Activated CD8-positive, alpha-beta memory T cell treated with anti-CD3 and anti-CD28 coated beads for 1 hour (primary cell): ENCODE measurements at places on chromosomes 12 and 14.

GRCh38 chr12:77033658-77034536 lies 31.5 kb downstream of the E2F7 start:
- no peak for DNase-seq

DNA sequence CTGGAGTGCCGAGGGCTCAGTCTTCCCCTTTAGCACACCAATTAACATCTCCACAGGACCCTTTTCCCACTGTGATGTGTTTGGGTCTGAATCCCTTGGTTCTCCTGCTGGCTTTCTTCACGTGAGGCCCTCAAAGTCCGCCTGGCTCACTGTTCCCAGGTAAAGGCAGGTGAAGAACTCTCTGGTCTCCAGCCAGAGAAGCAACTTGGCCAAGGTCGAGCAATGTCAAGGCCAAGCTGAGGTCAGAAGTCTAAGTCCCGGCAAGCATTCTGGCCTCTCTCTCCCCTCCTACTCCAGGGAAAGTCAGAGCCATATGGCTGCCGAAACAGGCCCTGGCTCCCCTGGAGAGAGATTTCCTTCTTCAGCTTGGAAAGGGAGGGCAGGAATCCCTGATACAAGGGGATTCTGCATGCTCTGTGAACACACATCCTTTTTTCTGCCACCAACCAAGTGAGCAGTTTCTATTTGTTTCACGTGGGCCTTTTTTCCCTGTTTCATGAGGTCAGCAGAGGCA lies 61.4 kb upstream of the ESRRB start:
- no peak for DNase-seq

DNA sequence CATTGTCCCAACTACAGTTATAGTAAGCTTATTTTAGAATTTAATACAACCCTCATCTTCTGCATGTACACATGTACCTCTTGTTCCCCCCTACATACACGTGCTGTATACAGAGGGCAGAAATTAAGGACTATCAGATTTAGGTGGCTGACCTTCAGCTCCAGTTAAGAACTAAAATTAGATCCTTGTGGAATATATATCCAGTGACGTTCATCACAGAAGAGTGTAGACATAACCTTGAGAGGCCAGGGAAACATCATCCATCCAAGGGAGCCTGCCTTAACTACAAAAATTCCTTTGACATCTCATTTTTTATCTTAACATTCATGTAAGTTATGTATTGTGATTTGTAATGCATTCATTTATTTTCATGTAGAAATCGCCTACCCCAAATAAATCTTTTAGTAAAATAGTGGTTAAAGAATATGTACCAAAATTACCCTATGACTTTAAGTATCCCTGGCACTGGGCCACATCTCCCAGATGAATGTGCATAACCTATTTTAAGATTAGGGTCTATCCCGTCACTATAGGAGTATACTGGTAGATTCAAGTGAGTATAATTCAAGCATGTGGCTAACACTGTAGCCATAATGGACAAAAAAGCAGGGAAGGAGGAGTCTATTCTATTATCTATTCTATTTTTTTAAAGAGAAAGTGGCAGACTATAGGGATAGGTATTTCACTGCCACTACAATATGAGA lies 27.5 kb downstream of the RIC8B start:
- no peak for DNase-seq

- no peak for DNase-seq
These were observed 144.6 kb downstream of the RAD51B start for GRCh38 chr14:67963960-67964812.

GRCh38 chr14:67962215-67962644 lies 142.7 kb downstream of the RAD51B start:
- DNase-seq: no peak

GRCh38 chr14:105315941-105316576 lies 1.5 kb downstream of the PACS2 start:
- DNase-seq: no peak

DNA sequence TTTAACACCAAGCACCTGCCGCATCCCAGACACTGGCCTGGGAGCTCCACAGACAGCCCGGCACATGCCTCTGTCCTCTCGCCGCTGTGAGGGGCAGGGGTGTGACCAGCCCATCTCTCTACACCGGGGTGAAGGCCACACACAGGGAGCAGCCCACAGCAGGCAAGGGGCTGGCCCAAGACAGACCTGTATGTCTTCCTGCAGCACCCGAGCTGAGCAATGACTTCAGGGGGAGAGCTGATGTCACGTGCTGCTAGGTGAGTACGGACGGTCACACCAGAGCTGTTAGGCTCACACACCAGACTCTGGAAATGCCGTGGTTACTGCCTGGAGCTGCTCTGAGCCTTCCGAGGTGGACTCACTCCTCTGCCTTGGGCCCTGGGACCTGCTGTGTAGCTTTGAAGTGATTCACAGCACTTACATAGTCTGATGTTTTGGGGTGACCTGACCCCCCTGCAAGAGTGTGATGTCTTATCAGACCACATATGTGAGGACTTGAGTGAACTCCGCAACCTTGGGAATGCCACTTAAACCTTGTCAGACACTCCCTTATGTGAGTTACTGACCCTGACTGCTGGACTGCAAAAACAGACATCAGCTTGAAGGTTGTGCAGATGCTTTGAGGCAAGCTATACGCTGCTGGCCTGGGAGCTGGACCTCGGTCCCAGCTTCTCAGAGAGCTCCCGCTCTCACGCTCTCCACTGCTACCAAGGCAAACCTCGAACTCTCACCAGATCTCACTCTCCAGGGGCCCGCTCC lies 1.8 kb downstream of the XRCC3 start:
- DNase-seq: no peak

GRCh38 chr14:84610086-84610485 lies 919.9 kb upstream of the FLRT2 start:
- no peak for DNase-seq

DNA sequence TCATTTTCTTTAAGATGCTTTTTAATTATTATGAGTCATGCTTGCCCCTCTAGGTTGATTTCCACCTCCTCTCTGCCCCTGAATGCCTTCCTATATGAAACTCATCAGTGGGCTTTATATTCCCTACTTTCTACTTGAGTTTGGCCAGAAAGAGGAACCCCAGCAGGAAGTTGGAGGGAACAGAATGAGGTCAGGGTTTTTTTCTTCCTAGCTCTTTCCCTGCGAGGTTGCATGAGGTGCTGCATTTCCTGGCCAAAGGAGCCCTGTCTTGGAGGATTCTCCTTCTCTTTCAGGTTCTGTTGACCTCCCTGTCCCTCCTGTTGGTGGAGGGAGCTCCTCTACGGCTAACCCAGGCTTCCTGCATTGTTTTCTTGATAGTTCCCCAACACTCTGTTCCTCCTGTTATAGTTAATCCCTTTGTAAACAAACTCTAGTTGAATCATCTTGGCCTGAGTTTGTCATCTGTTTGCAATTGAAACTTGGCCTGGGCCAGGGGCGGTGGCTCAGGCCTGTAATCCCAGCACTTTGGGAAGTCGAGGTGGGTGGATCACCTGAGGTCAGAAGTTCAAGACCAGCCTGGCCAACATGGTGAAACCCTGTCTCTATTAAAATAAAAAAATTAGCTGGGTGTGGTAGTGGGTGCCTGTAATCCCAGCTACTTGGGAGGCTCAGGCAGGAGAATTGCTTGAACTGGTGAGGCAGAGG lies 15.3 kb upstream of the SPIC start:
- no peak for DNase-seq

GRCh38 chr14:30853946-30854345 lies 20.4 kb upstream of the COCH start:
- DNase-seq: no peak

DNA sequence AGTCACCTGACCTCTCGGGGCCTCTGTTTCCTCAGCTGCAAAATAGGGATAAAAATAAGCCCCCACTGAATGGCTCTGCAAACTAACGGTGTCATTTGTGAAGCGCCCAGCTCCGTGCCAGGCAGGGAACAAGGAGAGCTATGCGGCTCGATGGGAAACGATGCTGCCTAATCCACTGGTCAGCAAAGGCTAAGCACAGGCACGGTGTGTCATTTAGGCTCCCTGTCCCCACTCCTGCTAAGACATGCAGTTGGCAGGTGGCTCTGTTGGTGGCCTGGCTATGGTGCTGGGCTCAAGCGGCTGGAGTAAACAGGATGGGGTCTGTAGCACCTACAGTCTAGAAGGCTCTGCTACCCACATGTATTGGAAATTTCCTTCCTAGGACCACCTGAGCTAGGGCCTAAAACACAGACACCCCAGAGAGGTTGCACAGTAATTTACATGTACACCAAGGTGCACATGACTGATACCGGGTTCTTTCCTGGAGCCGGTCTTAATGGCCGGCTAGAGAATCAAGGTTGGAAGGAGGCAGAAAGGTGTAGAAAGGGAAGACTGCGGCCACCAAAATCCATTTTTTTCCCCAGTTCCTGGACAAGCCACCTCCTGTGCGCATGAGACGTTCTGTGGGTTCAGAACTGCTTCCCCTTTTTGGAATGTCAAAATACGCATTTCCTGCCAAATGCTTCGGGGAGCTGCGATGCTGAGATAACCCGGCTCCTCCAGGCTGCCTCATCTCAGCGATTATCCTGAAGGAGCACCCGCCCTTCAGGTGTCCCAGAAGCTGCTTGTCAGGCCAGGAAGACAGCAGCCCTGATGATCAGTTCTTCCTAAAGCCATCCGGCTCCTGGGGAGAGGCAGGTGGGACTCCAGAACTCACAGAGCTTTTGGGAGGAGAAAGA lies 1.0 kb downstream of the CACNA2D4 start:
- no peak for DNase-seq

DNA sequence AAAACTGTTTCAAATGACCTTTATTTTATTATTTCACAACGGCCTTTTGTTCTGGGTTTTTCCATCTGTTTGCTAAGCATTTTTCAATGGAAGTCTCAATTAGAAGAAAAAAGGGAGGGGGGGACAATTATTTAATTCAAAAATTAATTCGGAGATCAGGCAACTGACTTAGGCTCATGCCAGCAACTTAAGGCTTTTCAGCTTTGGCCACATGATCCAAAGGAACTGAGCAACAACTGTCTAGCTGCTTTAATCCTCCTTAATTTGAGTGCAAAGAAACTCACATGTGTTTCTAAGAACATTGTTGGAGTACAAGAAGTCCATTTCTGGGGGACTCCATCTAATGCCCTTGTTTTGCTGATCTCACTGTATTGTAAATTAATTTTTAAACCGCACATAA lies 188.0 kb downstream of the EXOC5 start:
- DNase-seq: no peak

DNA sequence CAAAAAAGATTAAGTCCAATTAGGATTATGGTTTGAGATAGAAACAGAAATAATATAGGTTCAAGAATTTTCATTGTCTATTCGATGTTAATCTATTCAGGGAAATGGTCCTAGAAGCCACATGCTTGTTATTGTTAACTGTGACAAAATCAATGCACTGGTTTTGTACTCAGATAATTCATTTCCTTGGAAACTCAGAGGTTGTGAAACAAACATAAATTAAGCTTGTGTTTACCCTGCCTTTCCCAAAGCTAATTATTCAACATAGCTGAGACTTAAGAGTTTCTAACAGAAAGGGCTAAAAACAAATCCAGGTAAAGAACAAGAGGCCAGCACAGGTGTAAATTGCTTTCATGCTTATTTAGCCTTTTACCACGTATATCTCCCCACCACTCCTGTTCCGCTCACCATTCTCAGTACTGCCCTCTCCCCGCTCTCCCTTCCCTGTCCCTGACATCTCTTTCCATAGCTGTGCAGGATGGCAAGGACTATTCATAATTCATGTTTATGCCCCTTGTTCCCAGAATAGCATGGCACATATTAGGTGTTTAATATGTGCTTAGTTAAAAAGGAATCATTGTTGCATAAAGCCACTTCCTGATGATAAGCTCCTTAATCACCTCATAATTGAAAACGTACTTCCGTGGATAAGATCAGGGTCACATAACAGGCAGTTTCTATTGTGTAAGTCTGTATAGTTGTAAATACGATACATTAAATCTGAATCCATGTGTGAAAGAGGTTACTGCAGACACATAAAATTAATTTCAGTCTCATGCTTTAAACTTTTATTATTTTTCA lies 131.8 kb upstream of the USP15 start:
- no peak for DNase-seq
